Mammary epithelial cell (primary cell): ENCODE measurements at places on chromosomes 11 and 22. TPM values are rescaled to one million over a fixed set of nuclear protein-coding genes. Genes with fewer than 3 reads are reported as not detected.
A peak's percentile ranks its signal among the peaks of the same experiment; 100 is the strongest.

The C11orf91 gene
- polyA plus RNA-seq: 0.08 TPM

The ABCG4 gene
- 0.19 TPM for polyA plus RNA-seq

The TH gene
- 0.16 TPM for polyA plus RNA-seq

The OSM gene
- polyA plus RNA-seq: not detected

The TSPAN18 gene
- 0.08 TPM for polyA plus RNA-seq

The PAX6 gene
- polyA plus RNA-seq: not detected

The GALNT18 gene
- 33.8 TPM for polyA plus RNA-seq

The PRR5 gene
- polyA plus RNA-seq: 12.9 TPM

The C11orf21 gene
- polyA plus RNA-seq: not detected

DNA sequence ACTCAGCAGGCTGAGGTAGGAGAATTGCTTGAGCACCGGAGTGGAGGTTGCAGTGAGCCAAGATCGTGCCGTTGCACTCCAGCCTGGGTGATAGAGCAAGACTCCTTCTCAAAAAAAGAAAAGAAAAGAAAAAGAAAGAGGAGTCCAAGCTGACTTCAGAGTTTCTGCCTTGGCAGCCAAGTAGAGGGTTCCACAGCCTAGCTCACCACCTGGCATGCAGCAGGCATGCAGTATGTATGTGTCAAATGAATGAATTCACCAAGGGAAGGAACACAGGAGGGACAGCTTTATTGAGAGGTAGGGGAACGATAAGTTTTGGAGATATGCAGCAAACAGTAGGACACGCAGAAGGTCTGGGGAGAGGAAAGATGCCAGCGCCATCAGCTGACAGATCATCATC is 230.4 kb downstream of the BUD13 start:
- no peak for DNase-seq

DNA sequence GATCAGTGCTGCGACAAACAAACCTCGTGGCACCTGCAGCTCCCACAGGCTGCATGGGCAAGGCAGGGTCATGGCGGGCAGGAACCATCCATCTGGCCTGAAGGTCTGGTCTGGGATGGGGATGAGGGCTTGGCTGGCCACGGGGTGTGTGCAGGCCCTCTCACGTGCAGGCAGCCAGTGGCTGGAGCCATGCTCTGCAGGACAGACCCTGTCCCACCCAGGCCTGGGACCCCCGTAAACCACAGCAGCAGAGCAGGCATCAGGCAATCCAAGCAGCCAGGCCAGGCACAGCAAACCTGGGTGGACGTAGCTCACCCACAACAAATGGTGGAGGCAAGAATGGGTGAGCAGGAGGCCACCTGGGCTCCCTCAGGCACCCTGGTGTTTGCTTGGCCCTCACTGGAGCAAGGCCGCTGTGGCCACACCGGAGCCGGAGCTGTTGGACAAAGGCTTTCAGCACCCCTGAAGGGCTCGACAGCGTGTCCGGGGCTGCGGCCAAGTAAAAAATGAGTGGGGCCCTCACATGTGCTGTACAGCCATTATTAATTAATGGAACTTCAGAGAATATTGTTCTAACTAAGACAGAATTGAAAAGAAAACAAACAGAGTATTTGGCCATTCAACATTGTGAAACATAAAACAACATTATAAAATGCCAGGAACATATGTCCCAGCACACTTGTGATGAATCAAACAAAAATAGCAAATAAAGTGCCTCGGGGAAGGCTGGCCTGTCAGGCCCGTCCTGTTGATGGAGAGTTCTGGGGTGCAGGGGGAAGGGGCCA is 24.0 kb upstream of the GNB1L start:
- no peak for DNase-seq

DNA sequence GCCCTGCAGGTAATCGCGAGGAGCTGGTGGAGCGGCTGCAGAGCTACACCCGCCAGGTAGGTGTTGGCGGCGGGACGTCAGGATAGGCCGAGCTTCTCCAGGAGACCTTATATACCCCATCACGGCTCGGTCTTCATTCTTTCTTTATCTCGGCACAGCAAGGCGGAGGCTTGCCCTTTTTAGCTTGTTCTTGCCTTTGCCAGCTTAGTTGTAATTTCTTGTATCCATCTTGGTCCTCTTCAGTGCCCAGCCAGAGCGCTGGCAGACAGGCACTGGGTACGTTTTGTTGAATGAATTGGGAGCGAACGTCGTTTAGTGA is 459 bp downstream of the SF3B2 start:
- no peak for DNase-seq

- DNase-seq: no peak
Observed at GRCh38 chr11:43998308-43998707, 49.5 kb upstream of the ACCSL start.

DNA sequence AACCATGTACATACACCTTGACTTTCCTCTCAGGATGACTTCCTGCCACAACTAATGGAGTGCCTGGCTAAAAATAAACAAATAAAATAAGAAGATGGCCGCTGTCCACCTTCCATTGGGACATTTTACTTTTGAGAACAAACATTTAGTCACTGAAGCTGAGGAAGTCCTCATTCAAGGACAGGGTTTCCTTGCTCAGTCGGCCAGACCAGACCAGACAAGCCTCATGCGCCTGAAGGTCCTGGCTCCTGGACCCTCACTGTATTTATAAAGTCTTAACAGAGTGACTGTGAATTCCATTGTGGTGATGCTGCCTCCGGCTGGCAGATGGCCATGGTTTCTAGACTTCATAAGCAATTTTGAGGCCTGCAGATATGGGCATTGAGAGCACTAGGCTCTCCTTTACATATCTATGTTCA is 114.5 kb downstream of the MAML2 start:
- peak; percentile 86 for DNase-seq

DNA sequence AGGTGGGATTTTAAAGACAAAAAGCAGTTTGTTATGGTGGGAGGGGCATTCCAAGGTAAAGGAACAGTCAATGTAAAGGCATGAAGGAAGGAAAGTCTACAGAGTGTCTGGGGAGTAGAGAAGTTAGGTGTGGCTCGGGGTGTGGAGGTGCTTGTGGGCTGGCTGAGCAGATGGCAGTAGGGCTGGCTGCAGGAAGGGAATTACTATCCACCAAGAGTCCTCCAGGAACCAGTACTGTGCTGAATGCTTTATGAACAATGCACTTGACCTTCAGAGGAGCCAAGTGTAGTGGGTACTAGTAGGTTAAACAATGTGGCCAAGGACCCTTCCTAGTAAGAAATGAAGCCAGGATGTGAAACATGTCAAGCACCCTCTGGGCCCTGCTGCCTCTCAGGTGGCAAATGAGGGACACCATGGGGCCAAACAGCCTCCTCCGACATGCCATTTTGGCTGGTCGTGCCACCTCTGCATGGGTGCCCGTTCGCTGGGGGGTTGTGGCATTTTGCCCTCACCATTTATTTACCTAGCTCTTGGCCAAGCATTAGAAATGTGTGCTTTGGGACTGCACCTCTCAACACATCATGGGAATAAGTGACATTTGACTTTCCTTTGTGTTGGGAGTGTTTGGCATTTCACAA is 123.6 kb upstream of the TENM4 start:
- DNase-seq: no peak

DNA sequence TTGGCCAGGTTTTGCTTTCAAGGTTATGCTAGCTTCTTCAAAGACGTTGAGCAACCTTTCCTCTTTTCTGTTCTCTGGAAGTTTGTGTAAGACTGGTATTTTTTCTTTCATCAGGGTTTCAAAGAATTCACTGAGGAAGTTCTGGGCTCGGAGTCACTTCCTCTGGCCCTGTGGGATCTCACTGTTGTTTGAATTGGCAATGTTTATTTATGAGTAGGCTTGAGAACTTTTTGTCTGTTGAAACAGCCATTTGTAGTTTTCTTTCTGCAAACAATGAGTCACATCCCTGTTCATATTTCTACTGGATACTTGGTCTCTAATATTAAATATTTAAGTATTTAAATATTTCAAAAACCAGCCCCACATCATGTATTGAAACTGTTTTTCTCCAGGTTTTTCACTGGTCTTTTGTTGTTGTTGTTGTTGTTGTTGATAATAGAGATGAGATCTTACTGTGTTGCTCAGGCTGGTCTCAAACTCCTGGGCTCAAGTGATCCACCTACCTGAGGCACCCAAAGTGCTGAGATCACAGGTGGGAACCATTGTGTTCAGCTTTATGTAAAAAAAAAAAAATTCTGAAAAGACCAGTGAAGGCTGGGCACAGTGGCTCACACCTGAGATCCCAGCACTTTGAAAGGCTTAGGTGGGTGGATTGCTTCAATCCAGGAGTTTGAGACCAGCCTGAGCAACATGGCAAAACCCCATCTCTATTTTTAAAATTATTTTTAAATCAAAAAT is 26.9 kb downstream of the SUSD2 start:
- peak; percentile 97 for DNase-seq

DNA sequence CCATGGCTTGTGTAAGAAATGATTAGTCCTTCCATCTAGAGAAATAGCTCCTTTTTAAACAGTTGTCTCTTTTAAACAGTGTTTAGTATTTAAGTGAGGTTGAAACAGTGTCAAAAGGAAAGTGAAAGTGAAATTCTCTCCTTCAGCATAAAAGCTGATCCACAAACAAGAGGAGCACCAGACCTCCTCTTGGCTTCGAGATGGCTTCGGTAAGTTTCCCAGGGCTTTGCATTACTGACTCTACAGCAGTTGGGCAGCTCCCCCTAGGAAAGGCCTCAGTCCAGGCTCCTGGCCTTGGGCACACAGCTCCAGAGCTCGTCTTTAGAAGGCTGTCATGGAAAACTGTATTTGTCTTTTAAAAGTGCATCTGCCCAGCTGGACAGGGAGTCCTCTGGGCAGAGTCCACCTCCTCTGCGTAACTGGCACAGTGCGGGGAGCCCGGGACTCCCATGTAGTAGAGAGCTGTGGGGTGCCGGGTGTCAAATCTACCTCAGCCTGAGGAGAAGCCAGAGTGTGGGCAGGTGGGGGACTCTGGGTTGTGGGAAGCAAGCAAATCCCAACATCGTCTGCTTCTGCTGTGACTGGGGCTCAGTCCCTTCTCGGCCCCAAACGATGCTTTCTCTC is at the start of gene PLAAT4:
Gene PLAAT4, plus strand, starts transcription at position 140 of the 624 bp plus-strand sequence. Its CDS starts 61 bp downstream, at position 201.
- DNase-seq: peak; percentile 29

- peak; percentile 78 for DNase-seq
Observed at GRCh38 chr22:21865041-21865440, 2.4 kb downstream of the MAPK1 start.

DNA sequence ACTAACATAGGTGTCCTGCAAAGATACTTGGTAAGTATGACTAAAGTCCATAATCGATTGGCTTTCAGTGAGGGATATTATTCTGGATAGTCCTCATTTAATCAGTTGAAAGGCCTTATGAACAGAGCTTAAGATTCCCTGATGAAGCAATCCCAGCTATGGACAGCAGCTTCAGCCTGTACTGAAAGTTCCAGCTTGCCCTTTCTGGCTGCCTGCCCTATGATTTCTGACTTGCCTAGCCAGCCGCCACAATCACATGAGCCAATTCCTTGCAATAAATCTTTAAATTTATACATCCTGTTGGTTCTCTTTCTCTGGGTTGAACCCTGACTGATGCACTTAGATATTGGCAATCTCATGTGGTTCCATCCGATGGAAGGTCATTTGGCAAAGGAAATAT is 759.0 kb upstream of the API5 start:
- DNase-seq: peak; percentile 39

- no peak for DNase-seq
Observed at GRCh38 chr11:1761857-1762536, 1.7 kb downstream of the CTSD start.

GRCh38 chr22:30196141-30196879 is 50.2 kb downstream of the LIF start:
- peak; percentile 100 for DNase-seq

GRCh38 chr11:107704451-107704850 is 7.4 kb downstream of the SLN start:
- peak; percentile 24 for DNase-seq

- no peak for DNase-seq
Observed at GRCh38 chr11:17734418-17734911, at the start of gene KCNC1. KCNC1 (plus strand) TSS chr11:17734781; CDS start chr11:17736003, 1,222 bp downstream.

- DNase-seq: no peak
Observed at GRCh38 chr11:75859614-75860013, 44.6 kb downstream of the UVRAG start.

GRCh38 chr11:25038131-25038530 is 541.3 kb downstream of the LUZP2 start:
- DNase-seq: no peak

- DNase-seq: no peak
Observed at GRCh38 chr11:92253421-92253820, 28.8 kb downstream of the FAT3 start.

DNA sequence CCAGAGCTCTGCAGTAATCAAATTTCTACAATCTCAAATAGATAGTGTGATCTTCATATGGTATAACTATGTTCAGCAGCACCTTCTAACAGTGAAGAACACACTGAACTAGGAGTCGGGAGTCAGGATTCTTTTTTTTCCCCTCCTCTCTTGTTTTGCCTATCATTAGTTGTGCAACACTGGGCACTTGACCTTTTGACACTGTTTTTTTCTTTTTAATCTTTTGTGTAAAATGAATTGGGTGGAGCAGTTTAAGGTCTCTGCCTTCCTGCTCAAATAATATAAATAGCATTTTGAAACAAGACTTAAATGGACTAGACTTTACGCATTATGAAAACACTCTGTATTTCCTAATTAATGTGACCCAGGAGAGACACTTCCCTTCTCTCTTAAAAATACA is 39.7 kb downstream of the CTSC start:
- DNase-seq: no peak

GRCh38 chr11:68093565-68093964 is 27.6 kb downstream of the CHKA start:
- no peak for DNase-seq

DNA sequence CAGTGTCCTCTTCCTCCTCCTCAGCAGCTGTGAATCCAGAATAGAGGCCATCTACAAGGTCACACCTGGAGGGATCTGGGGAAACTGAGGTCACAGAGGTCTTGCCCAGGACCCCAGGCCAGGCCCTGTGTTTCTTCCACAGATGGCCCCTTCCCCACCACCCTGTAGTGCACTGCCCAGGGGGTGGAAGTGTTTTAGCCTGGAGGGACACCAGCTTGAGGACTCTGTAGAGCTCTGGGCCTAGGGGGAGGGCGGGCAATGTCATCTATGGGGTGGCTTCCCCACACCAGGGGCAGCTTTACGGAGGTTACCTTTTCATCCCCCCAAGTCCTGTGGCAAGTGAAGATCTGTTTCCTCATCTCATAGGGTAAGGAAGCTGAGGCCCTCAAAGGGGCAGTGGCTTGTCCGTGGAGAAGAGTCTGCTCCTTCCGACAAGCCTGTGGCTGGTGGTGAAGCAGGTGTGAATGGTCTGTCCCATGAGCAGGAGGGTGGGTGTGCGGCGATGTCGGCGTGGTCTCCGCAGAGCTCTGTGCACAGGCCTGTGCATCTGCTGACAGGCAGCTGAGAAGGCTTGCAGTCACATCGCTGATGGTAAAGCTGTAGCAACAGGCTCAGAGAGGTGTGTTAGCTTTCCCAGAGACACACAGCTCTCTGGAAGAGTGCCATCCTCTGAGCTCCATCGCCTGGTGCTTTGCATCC is 74.1 kb upstream of the WNT7B start:
- no peak for DNase-seq
